ENCODE measurements at places on chromosomes 5 and 9.

DNA sequence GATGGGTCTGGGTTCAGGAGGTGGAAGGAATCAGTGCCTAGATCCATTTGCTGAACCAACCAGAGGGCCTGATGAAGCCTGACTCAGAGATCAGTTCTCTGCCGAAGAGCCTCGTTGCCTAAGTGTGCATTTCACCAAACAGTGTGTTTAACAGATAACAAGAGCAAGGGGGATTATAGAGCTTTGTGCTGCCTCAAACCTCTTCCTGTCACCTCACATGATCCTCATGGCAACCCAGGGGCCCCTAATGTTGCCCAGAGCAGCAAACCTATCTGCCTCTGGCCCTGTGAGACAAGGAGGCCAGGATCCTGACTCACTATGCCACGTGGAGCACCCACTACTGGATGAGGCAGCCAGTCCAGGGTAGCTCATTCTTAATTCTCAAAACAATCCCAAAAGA is 66.3 kb upstream of the EPB41L4B start:
- DNase-seq = no peak

DNA sequence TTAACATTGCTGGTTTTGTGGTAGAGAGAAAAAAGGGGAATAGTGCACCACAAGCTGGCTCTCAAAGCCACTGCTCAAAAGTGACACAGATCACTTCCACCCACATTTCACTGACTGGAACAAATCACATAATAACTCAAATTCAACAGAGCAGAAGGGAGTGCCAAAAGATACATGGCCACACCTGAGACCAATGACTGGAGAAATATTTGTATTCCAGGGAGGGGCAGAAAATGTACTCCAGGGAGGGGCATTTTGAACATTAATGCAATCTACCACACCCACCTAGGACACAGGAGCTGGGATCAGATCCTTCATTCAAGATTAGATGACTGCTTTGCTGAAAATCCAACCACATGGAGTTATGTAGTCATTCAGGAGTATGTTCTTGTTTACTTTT is 44.8 kb upstream of the ALDOB start:
- no peak for DNase-seq

DNA sequence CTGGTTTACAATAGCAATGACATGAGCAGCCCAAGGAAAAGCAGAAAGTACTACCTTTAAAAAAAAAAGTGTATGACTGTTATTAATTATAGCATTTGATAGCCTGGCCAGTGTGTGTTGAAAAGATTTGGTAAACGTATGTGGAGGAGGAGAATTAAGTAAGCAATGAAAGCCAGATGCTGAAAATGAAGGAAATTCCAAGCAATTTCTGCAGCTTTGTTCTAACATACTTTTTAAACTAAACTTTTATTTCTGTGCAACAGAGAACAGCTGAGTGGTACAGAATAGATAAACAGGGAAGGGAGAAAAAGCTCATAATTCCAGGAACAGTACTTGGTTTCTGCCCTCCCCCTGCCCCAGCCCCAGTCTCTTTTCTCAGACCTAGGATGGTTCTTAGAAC is 252.6 kb downstream of the ADAMTSL1 start:
- no peak for DNase-seq

- DNase-seq = peak; percentile 78
Observed at GRCh38 chr5:16550316-16550952, 66.4 kb downstream of the RETREG1 start.

DNA sequence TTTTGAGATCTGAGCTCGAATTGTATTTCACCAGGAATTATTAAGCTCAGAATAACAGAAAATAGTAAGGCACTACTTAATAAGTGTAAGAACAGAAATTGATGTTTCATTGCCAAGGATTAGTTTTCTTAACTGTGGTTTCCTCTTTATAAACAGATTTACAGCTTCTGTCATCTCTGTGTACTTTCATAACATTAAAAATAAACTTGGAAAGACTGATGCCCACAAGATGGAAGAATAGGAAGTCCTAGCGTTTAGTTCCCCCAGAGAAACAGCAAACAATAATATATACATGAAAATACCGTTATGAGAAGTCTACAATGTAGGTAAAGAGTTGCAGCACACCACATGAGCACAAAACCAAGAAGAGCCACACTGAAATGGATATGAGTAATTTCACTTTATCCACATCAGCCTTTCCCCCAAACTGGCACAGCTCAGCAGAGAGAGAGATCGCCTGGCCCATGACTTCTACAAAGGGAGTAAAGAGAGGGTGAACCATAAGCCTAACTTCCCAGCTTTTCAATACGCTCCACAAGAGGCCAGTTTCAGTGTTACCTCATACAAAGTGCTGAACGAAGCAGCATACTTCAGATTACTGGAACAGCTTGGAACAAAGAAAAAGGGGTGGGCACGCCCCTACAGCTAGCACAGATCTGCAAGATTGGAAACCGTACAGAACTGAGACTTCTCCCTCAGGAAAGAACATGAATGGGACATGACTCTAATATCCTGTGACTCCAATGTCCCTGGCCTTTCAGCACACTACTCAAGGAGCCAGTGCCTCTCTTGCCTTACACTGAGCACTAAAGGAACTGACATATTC is 75.4 kb downstream of the EMB start:
- no peak for DNase-seq

DNA sequence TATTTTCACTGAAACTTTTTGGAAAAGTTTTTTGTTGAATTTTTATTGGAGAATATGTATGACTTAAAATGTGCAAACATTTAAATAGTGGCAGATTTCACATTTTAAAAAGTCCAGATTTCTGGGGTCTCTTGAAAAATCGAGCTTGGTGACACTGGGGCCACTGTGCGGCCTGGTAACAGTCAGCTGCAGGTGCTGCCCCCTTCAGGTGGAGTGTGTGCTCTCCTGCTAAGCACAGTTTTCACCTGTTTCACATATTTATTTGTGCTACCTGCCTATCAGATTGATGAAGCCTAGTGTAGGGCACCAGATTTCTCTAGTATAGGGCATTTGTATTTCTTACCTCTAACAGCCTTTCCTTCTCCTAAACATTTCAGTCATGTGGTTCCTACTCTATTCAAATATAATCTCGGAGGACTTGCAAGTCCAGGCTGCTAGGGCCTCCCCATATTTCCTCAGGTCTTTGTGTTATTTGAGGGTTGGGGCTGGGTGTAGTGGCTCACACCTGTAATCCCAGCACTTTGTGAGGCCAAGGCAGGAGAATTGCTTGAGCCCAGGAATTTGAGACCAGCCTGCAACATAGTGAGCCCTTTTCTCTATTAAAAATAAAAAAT is 95.8 kb upstream of the KLF9 start:
- DNase-seq = no peak

DNA sequence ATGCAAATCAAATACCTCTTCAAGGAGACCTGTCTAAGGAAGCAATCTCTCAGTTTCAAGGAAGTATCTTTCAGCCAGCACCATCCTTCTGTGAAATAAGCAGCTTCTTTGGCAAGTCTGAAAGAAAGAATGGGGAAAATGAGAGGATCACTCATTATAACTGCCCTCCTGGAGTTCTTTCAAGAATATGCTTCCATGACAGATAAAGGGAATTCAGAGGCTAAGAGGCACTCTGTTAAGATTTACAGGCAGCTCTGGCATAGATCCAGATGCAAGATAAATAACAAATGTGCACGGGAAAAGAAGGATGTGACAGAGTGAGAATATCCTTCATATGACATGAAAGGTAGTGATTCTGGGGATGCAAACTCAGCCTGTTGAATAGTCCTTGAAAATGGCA is 348.2 kb upstream of the CCNG1 start:
- DNase-seq = no peak

DNA sequence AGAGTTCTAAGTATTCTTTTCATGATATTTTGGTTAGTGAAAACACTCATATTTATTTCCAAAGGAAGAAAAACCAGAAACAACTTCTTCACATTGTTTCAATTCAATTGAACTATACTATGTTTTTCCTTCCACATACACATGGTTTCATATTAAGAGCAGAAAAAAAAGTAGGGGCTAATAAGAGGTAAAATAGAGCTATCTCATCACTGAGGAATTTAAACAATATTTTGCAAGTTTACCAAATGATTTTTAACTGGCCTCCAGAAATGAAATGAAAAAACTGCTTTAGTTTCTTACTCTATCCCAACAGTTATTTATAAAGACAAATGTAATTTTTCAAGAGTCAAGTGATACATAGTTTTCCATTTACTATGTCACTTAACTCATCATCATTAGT is 233.5 kb downstream of the RFX3 start:
- no peak for DNase-seq

GRCh38 chr5:43193181-43193893 is 1.3 kb downstream of the NIM1K start:
- DNase-seq = peak; percentile 94

DNA sequence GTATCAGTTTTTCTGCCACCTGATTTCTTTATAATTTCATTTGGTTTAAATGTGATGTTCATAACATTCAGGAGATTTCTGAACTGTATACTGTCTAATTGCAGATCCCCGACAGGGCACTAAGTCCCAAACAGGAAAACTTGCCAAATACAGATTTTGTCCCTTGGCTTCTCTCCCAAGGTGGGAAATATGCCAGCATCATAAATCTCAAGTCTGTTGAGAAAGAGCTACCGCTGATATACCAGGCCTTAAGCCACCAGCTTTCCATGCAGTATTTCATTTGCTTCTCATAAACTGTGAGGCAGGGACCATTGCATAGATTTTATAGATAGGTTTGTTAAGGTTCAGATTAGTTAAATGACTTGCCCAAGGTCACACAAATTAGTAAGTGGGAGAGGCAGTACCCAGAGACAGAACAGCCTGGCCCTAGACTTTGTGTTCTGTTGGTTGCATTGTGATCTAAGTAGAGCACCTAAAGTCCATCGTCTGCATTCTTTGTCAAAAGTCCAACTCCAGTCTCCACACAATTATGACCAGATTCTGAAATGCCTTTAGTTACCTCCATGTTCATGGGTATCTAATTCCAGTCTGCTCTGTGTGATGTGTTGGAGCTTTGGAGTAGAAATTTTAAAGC is 16.2 kb downstream of the GPR21 start:
- DNase-seq = no peak

- no peak for DNase-seq
Observed at GRCh38 chr5:89396278-89396954, 513.4 kb upstream of the MEF2C start.

DNA sequence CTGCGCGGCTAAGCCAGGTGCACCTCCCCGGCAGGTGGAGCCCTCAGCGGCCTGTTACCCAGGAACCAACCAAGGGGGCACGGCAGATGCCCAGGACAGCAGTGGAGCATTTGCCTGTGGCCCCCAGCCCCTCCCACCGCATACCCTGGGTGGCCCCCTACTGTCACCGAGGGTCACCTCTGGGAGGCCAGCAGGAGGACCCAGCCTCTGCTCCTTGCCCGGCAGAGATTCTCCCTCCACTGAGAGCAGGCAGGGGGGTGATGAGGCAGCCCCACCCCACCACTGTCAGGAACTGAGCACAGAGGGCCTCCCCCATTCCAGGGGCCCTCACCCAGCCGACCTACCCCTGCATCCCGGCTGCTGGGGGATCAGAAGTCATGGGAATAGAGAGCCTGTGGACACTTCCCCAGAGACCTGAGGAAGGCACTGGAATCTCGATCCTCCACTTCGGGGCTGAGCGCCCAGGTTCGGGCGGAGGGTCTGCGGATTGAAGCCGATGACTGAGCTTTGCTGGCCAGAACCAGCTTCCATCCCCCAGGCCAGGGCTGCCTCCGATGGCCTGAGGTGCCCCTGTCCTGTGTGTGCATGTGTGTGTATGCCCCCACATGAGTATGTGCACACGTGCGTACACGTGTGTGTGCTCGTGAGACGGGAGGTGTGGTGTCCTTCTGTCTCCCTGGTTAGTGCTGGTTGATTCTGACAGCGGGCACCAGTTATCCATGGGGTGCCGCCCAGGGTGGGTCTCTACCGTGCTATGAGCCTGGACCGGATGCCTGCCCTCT is at the start of gene QRFP:
Gene QRFP, minus strand, starts transcription at position 580 of the 782 bp plus-strand sequence. CDS start 2,974 bp downstream, outside the sequence.
- DNase-seq = no peak

GRCh38 chr5:10671041-10672008 is 89.7 kb downstream of the DAP start:
- DNase-seq = no peak

DNA sequence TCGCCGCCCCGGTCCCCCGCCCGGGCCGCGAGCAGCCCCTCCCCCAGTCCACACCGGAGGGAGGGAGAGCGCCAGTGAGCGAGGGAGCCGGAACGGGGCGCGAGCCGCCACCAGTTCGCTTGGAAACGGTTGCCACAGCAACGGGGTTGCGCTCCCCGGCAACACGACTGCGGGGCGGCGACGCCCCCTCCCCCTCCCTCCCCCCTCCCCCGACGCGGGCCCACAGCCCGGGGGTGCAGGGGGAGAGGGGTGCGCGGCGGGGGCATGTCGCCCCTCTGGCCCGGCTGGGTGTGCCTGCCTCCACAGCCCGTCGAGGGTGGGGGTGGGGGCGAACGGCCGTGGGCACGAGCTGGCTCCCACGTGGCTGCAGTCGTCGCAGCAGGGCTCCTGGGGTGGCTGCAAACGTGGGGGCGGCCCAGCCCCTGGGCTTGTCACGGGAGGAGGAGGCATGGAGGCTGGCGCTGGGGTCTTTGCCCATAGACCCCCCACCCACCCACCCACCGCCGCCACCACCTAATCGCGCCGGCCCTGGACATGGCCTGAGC is 524 bp downstream of the PRR7 start:
- peak; percentile 78 for DNase-seq

DNA sequence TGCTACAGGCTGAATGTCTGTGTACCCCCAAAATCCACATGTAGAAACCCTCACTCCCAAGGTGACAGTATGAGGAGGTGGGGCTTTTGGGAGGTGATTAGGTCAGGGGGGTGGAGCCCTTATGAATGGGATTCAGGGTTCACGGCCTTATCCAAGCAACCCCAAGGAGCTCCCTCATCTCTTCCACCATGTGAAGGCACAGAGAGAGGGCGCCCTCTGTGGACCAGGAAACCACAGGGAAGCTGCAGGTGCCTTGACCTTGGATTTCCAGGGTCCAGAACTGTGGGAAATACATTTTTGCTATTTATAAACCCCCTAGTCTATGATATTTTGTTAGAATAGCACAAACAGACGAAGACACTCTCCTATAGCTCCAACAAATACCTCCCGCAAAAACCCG is 53.6 kb upstream of the IRX2 start:
- DNase-seq = no peak

DNA sequence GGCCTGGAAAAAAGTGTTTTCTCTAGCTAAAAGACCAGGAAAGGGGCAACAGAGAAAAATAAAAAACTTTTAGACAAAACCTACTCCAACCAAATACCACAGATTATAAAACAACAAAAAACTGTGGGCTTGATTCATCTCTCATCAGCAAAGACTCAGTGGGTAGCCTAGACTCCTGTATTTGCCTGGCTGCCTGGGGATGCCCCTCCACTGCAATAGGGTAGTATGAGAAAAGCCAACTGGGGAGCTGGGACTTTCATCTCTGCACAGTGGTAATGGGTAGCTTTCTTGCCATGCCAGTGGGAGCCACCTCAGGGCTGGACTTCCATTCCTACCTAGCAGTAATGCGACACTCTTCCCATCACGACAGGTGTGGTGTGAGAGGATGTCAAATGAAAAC is 7.5 kb downstream of the ZNF484 start:
- no peak for DNase-seq

DNA sequence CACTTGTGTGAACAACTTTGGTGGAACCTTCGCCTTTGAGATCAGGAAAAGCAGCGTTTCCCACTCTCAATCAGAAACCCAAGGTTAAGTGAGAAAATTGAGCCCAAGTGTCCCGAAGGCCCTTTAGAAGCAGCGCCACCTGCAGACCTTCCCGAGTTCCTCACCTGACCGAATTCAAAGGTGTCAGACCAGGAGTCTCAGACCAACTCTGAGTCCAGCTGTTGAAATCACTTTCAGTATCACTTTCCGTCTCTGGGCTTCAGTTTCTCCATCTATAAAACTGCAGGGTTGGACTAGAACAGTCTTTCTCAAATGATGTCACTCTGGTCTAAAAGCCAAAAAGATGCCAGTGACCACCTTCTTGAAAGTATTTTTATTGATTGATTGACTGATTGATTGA is 31.7 kb upstream of the GRHPR start:
- DNase-seq = no peak
